Thyroid gland (tissue), 4 donors: ENCODE measurements at places on chromosomes 11 and 22.

- no peak for DNase-seq
Observed at GRCh38 chr11:1759851-1760220, 3.9 kb downstream of the CTSD start.

DNA sequence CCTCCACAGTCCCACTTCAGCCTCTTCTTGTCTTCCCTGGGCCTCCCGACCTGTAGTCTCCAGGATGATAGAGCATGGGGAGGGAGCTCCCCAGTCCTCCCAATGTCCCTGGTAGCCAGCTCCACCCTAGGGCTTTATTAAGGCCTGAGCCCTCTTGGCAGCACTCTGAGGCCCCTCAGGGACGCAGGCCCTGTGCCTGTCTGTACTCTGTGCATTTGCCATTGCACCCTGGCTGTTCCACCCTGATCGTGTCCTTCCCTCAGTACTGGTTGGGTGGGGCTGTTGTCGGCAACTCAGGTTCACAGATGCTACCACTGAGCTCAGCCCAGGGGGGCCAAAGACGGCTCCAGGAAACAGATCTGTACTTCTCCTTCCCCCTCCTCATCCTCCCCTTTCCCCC, 7.2 kb downstream of the SSTR3 start:
- no peak for DNase-seq

DNA sequence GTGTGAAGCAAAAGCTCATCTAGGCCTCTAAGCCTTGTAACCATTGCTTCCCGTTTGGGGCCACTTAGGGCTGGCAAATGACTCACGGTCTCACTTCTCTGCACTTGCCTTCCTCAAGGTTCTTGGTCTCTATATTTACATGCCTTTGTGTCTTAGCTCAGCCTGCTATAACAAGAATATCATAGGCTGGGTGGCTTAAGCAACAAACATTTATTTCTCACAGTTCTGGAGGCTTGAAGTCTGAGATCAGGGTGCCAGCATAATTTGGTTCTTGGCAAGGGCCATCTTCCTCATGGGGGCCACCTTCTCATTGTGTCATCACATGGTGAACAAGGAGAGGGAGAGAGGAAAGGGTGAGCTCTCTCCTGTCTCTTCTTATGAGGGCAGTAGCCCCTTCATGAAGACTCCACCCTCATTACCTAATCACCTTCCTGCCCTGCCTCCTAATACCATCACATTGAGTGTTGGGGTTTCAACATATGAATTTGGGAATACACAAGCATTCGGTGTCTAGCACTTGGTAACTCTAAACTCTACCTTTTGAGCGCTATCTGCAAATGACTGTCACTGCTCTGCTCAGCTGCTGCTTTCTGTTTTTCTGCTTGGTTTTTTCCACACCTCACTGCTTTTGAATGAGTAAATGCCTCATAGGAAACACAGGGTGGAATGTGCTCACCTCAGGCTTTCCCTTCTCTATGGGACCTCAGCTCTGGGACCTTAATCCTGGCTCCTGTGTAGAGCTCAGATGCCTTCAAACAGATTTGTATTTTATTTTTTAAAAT, 16.2 kb upstream of the ME3 start:
- peak; percentile 33 for DNase-seq

GRCh38 chr11:20047006-20047768, 113.1 kb downstream of the DBX1 start:
- no peak for DNase-seq

- DNase-seq = no peak
Observed at GRCh38 chr11:88861618-88862017, 204.2 kb downstream of the GRM5 start.

- no peak for DNase-seq
Observed at GRCh38 chr22:49767355-49768062, 60.2 kb downstream of the BRD1 start.

GRCh38 chr11:121268581-121268980, 24.0 kb upstream of the SC5D start:
- DNase-seq = no peak

DNA sequence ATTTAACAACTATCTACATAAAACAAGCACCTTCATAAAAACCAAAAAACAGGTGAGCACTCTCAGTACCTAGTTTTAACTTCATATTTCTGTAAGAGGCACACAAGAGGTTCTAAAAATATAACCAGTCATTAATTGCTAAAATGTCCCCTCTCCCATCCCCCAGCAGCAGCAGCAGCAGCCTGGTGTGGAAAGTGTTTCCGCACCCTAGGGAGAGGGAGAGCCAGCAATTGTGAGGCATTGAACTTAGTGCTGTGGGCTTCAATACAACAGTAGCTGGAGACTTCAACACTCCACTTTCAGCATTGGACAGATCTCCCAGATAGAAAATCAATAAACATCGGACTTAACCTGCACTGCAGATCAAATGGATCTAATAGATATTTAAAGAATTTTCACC, 1158.5 kb downstream of the JRKL start:
- no peak for DNase-seq
